ENCODE measurements at places on chromosomes 11 and 22.

DNA sequence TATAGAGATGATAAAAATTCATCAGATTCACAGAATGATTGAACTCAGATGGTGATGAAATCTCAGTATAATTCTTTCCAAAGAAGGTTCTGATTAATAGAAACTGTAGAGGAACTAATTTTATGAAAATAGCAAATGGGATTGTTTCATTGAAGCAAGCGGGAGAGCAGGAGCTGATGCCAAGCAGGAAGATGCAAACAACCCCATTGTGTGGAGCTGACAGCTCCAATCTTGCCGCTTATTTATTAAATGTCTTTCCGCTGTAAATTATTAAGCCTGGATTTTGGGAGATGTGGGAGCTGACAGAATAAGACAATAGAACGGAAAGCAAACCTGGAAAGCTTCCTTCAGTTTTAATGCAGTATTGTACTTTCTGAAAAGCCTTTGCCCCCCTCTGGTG is 6.0 kb upstream of the TMEM218 start:
- no peak for DNase-seq

DNA sequence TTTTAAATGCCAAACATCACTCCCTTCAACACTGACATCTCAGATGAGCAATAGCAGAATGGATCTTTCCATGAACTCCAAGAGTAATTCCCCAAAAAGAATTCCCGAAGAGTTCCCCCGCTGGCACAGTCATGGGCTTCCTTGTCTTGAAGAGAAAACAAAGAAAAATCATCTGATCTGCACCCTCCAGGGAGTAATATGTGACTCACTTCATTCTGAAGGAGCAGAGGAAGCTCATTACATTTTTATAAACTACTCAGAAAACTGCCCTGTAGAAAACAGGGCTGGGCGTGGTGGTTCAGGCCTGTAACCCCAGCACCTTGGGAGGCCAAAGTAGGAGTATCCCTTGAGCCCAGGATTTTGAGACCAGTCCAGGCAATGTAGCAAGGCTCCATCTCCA is 35.7 kb downstream of the CELSR1 start:
- DNase-seq = peak; percentile 20

- no peak for DNase-seq
Observed at GRCh38 chr11:61147791-61148620, 13.2 kb downstream of the VPS37C start.

DNA sequence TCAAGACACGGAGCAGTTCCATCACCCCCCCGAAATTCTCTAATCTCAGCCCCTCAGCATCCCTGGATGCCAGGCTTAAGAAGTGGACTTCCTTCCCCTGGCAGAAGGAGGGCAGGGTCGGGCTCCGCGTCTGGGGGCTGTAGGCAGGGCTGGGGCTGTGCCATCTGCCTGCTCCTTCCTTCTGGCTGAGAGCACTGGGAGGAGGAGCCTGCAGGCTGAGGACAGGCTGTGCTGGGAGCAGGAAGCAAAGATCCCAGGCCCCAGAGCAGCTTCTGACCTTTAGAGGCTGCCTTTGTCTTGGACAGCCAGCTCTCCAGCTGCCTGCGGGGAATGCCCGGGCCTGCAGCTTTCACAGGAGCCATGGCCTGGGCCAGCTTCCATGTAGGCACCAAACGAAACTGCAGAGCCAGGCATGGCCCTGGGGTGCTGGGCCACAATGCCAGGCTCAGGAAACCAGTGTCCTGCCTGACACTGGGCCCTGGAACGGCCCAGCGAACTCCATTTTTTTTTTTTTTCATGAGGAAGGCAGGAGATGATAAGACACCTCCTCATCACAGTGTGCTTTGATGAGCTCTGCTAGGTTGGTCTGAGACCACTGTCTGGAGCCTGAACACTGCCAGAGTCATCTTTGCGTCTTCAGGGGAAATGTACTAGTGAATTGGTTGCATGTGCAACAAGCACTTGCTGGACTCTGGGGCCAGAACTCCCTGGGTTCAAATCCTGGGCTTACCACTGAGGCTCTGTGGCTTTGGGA is 67.9 kb downstream of the MCM5 start:
- DNase-seq = no peak

- DNase-seq = no peak
Observed at GRCh38 chr11:92324890-92325289, 100.3 kb downstream of the FAT3 start.

GRCh38 chr11:129637983-129638776 is 177.5 kb upstream of the TMEM45B start:
- no peak for DNase-seq

DNA sequence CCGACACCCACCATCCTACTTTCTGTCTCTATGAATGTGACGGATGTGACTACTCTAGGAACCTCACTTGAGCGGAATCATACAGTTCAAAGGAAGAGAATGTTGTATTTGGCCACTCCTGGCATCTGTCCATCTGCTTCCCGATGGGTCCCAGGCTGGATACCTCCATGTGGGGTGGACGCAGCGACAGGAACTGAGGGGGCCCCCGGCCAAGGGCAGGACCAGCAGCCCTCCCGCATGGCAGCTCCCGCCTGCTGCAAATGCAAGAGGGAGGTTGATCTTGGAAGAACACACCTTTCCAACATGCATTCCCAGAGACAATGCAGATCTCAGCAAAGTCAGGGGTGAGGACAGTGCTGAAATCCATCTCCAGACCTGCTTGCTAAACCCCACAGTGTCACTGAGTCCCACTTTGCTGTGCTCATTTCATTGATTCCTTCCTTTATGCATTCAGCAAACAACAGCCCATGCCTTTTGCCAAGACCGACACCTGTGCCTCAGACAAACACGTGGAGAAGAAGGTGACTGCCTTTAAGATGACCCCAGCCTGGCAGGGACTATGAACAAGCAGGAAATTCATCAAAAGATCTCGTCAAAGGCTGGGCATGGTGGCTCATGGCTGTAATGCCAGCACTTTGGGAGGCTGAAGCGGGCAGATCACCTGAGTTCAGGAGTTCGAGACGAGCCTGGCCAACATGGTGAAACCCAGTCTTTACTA is 246.2 kb downstream of the CTTN start:
- no peak for DNase-seq

GRCh38 chr11:42319921-42320320 is 860.5 kb upstream of the LRRC4C start:
- no peak for DNase-seq

DNA sequence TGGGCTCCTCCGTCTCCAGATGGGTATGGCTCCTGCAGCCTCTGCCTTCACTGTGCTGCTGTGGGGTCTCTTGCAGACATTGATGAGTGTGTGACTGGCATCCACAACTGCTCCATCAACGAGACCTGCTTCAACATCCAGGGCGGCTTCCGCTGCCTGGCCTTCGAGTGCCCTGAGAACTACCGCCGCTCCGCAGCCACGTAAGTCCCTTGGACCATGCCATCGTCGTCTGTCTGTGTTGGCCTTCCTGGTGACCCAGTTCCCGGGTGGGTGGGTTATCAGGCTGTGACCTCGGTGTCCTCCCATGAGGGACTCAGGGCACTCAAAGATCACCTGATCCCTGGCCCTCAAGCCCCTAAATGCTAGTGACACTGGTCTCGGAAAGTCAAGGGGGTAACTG is 47.7 kb downstream of the FBLN1 start:
- no peak for DNase-seq

- DNase-seq = no peak
Observed at GRCh38 chr22:47826016-47826415, 1063.6 kb downstream of the TBC1D22A start.

DNA sequence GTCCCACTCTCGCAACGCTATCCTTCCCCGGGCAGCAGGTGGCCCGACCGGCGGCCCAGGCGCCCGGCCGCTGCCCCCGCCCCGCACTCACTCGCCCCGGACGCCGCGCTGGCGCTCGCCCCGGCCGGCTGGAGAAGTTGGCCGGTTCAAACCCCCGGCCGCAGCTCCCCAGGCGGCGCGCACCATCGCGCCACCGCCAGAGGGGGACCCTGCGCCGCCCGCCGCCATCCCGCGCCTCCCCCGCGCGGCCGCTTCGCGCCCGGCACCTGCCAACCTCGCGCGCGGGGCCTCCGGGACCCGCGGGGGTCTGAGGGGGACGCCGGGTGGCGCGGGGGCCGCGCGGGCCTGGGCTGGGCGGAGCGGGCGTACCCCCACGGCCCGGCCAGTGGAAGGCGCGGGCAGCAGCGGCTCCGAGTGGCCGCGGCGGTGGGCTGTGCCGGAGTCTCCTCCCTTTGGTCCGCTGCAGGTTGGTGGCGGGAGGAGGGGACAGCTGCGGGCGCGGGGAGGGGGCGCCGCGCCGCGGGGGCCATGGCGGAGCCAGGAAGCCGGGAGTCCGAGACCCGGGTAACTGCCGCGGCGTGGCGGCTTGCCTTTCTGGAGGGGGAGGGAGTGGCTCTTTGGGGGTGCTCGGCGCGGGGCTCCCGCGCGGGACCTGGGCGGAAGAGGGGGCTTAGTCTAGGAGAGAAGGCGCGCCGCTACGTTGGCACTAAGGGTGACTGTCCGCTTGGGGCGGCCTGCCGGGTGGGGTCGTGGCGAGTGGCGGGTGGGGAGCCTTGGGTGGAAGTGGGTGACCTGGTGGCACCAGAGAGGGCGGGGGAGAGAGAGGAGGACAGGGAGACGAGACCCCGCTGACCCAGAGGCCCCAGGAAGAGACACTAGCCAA is at the start of the genes MPST and TST:
MPST (plus strand) TSS at position 434 of the 883 bp plus-strand sequence; CDS start at position 529, 95 bp downstream.
TST (minus strand) TSS at position 139 of the 883 bp plus-strand sequence. CDS start 715 bp downstream, outside the sequence.
- no peak for DNase-seq

DNA sequence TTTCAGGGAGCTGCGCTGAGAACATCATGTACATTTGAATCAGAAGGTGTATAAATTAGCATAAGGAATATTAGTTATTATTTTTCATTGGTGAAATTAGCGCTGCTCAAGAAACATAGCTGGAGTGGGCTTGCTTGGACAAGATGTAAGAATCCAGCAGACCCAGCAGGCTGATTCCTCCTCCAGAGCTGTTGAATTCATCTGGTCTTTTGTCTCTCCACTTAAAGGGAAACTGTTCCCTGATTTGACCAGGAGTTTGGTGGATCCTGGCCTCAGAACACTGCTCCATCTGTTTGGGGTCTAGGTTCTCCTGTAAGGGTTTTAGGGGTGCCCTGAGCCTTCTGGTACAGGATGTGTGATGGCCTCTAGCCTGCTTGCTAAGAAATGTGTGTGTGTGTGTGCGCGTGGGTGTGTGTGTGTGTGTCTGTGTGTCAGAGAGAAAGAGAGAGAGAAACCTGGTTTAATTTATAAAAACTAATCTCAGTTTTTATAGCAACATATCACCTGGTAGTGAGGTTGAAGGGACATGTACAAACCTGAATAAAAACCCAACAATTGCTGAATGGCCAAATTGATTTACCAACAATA is 8.3 kb upstream of the SORL1 start:
- no peak for DNase-seq

- no peak for DNase-seq
Observed at GRCh38 chr11:94558468-94558867, 8.7 kb upstream of the PIWIL4 start.

- no peak for DNase-seq
Observed at GRCh38 chr11:134385774-134386565, 26.1 kb downstream of the B3GAT1 start.

All from fibroblast of skin of left biceps (primary cell).